ENCODE measurements at places on chromosomes 11 and 22.

GRCh38 chr11:9575260-9576240 is 2.1 kb downstream of the WEE1 start:
- DNase-seq: no peak

DNA sequence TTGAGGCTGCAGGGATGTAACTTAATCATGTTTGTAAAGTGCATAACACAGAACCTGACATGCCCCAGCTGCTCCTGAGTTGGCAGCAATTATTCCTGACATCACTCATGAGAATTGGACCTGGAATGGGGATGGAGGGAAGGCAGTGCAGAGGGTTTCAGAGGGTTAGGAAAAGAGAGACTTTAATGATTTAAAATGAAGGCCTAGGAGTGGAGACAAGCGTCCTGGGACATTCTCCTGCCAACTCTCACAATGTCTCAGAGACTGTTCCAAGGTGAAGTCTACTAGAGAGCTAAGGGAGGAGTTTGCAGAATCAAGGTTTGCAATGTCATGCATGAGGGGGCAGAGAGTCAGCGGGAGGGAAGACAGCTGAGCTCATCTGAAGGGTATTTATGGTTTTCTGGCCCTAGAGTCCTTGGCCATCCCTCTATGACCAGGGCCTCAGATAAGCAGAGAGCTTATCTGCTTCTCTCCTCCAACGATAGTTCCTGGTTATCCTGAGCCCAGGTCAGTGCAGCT is 36.9 kb downstream of the GGTLC2 start:
- DNase-seq: no peak

DNA sequence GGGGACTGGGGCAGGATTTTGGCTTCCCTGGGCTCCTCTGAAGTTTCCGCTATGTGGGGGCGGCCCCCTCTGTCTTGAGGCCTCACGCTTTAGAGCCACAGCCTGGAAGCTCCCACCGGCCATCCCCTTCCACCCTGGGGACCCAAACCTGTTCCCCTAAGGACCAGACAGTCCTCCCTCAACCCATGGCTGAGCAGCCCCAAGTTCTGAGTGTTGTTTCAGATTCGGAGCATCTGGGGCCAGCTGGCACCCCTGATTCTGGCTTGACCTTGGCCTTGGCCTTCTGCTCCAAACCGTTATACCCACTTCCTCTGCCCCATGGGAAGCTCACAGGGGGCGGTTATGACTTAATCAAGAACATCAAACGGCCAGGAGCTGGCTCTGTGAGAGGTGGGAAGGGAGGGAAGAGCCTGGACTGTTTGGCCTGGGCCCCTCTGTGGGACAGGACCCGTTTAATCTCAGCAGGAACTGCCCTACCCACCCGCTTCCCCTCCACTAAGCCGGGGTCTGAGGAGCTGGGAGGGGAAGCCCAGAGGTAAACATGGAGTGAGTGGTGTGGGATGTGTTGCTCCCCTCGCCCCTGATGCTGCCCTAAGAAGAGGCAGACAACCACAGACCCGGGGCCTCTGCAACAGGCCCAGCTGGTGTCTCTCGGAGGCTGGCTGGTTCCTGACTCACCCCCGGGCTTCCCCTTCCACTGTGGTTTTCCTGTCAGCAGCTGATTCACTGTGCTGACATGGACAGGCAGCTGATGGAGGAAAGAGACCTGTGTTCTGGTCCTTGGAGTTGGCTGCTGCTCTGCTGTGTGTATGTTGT is 3.4 kb downstream of the CD82 start:
- DNase-seq: no peak

DNA sequence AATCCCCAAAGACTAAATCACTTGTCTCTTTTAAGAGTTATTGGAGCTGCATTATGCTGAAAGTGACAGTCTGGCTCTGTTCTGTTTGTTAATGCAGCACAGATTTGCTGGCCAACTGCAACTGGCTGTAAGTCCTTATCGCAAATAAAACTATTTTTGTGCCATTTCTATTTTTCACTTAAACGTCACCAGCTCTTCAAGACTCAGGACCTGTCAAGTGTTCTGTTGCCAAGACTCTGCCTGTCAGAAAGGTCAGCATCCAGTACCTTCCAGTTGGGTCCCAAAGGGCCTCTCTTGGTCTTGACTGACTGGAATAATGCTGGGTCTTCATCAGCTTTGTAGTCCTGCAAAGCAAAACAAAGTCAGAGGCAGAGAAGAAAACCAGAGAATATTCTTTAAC is 45.6 kb downstream of the PITPNB start:
- DNase-seq: no peak

DNA sequence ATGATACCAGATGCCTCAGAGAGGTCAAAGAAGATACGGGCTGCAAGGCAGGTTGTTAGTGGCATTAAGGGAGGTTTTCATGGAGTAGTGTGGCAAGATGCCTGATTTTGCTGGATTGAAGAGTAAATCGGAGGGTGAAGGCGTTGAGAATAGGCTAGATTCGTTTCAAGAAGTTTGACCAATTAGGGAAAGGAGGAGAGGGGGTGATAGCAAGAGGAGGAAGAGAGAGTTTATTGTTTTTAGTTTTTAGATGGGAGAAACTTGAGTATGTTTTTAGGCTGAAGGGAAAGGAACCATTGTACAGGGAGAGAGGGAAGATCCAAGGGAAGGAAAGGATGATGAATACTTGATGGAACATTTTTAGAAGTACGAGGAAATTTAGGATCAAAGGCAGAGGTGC is 16.5 kb downstream of the CSTPP1 start:
- DNase-seq: no peak

GRCh38 chr11:540583-541432 is 3.5 kb downstream of the LRRC56 start:
- no peak for DNase-seq

GRCh38 chr22:29877620-29878019 is 5.4 kb upstream of the MTMR3 start:
- no peak for DNase-seq

DNA sequence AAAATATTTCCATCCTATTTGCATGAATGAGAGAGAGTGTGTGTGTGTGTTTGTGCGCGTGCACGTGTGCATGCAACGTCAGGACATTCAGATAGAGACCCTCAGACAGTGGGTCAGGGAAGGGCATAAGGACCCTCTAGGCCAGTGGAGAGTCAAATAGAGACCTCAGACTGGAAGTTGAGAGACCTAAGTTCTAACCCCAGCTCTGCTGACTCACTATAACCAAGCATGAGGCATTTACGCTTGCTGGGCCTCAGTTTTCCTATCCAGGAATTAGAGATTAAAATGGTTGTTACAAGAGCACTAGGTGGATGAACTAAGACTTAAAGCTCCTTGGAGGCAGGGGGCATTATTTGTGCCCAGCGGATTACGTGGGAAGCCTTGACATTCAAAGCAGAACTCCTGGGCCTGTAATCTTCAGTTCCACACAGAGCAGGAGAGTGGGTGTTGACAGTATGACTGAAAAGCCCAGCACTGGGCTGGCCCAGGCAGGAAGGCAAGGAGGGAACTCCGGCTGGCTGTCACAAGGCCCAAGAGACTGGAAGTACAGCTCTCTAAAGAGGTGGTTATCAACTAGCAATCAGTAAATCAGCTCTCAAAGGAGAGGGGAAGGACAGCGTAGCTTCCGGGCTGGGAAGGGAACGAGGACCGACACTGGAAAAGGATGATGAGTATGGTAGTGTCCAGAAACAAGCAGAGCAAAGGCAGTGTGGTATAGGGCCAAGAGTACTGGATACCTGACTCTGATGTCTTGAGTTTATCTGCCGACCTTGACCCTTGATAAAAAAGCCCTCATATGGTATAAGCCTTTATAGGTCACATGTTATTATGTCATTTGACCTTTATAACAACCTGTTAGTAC is 9.2 kb downstream of the RHOG start:
- no peak for DNase-seq

- no peak for DNase-seq
Observed at GRCh38 chr11:4095509-4096230, 1.1 kb downstream of the RRM1 start.

- no peak for DNase-seq
Observed at GRCh38 chr22:21074102-21074715, 28.5 kb downstream of the LRRC74B start.

DNA sequence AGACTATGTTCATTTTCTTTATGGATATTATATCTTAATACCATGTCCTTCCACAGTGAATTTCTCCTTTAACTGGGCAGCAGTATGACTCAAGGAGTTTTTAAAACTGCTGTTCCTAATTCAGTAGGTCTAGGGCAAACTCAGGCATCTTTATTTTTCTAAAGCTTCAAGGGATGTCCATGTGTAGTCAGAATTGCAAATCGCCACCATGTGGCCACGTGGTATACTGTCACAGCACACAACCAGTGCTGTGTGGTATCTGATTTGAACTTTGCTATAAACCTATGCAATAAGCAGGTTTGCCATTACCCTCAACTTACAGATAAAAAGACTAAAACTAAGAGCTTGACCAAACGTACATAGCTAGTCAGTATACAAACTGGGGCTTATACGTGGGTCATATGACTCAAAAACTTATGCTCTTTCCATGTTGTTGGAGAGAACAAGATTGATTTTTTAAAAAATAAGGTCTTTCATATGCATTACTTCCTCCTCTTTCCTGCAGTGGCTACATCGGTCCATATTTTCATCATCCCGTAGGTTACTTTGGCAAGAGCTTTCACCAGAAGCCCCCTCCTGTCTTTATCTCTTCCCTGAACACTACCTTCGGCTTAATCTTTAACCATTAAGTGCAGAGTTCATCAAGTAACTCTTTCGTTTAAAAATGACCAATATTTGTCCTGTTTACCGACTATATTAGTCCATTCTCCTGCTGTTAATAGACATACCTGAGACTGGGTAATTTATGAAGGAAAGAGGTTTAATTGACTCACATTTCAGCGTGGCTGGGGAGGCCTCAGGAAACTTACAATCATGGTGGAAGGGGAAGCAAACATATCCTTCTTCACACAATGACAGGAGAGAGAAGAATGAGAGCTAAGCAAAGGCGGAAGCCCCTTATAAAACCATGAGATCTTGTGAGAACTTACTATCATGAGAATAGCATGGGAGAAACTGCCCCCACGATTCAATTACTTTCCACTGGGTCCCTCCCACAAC is 8.0 kb upstream of the HTATIP2 start:
- DNase-seq: no peak

DNA sequence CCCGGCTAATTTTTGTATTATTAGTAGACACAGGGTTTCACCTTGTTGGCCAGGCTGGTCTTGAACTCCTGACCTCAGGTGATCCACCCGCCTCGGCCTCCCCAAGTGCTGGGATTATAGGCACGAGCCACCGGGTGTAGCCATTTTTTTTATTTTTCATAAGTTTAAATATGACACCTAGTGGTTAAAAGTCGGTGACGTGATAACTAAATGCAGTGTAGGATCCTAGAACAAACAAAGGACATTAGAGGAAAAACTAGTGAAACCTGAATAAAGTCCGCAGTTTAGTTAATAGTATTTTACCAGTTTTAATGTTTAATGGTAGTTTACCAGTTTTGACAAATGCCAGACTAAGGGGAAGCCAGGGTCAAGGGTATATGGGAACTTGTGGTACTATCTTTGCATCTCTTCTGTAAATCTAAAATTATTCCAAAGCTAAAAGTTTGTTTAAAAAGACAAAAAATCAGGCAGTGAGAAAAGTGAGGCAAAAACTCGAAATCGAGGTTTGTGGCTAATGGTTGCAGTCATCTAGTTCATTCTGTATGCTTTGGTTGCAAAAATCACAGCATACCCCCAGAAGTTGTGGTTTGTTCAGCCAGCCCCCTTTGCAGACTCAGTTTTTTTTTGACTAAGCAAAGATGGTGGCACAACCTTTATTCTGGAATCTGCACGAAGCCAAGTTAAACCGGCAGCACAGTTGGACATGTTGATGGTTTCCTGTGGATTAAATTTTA is 29.6 kb downstream of the TOM1 start:
- DNase-seq: no peak

- DNase-seq: no peak
Observed at GRCh38 chr11:61783717-61784505, 8.5 kb downstream of the TMEM258 start.

GRCh38 chr11:69086152-69087132 is 37.7 kb downstream of the TPCN2 start:
- DNase-seq: no peak

GRCh38 chr11:70568035-70568813 is 169.9 kb downstream of the CTTN start:
- DNase-seq: no peak

- DNase-seq: no peak
Observed at GRCh38 chr11:2975594-2975993, 16.5 kb downstream of the NAP1L4 start.

GRCh38 chr11:114909866-114910265 is 231.5 kb downstream of the NXPE2 start:
- DNase-seq: no peak

GRCh38 chr11:41175304-41175972 is 284.0 kb downstream of the LRRC4C start:
- DNase-seq: no peak

GRCh38 chr22:37630839-37631435 is 8.5 kb upstream of the SH3BP1 start:
- DNase-seq: no peak

DNA sequence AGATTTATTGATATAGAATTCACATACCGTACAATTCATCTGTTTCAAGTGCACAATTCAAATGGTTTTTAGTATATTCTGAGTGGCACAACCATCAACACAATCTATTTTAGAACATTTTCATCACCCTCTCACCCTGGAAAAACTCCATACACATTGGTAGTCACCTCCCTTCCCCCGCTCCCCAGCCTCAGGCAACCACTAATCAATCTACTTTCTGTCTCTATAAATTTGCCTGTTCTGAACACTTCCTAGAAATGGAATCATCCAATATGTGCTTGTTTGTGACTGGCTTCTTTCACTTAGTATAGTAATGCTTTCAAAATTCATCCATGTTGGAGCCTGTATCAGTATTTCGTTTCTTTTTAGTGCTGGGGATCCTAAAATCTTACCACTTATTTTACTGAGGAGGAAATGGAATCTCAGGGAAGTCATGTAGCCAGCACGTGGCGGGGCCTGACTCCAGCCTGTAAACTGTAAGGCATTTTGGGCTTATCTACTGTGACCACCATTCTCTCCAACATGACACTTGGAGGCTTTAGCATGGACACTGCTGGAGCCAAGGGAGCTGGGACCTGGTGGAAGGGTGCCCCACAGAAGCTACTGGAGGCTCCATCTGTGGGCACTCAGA is 905 bp upstream of the UCP3 start:
- DNase-seq: no peak

- no peak for DNase-seq
Observed at GRCh38 chr11:86002431-86002830, 66.5 kb downstream of the PICALM start.

DNA sequence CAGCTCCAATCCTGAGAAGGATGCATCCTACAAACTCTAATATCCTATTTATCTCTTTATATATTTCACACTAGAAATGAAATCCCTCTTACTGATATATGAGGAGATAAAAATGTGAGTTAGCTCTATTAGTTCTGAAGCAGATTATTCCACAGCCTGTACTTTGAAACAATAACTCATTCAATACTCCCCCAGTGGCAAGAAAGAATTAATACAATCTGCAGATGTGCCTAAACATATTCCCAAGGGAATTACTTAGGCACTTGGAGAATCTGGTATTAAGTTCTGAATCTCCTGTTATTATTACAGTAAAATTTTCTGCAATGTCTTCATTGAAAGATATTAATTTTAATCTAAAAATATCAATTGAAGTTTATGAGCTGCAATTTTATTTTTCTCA is 59.4 kb downstream of the DDI1 start:
- no peak for DNase-seq
